ENCODE measurements at places on chromosomes 1 and 21.

DNA sequence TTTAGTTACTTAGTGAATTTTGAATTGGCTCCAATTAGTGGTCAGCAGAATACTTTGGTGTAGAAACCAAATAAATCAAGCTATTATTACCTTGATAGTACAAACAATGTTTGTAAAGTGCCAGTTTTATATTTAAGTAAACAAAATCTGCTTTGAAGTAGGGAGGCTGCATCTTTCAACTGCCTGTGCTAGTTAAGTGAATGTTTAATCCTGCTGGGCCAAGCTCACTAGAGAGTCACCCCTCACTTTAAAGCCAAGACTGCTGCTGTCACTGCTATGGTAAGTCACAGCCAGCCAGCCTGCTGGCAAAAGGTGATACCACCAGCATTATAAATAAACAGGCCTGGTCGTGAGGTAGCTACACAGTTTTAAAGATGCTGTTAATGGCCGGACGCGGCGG lies 10.3 kb upstream of the CFAP126 start:
- no peak for DNase-seq
- no peak overlapping the region for H3K27ac ChIP-seq
- no peaks in the 10 kb centered on the region for H3K4me1 ChIP-seq
- H3K27me3 ChIP-seq = no peaks in the 10 kb centered on the region
- H3K36me3 ChIP-seq = no peaks in the 10 kb centered on the region

DNA sequence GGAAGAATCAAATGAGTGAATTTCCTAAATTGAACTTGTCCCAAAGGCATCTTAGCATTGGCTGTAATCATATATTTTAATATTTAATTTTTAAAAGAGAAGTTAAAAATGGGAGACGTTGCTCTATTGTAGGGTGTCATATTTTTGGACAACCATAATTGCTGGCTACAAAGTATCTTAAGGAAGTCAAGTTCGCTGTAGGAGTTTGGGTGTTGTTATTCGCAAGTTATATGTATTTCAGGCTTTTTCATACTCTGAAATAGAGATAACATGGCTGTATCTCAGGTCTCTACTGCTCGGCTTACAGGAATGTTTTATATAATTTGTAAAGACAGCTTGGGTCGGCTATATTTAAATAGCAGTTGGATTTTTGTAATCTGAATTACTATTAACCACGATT lies 852 bp downstream of the TMEM50A start:
- DNase-seq = no peak
- peaks cover 4% of the 10 kb centered on the region for H3K4me1 ChIP-seq
- peak overlapping the region; percentile 86 for H3K4me3 ChIP-seq
- H3K27me3 ChIP-seq = no peaks in the 10 kb centered on the region

GRCh38 chr1:184889902-184890301 lies 84.4 kb downstream of the NIBAN1 start:
- no peak overlapping the region for H3K4me3 ChIP-seq
- H3K27me3 ChIP-seq = peaks cover 3% of the 10 kb centered on the region
- DNase-seq = no peak
- no peaks in the 10 kb centered on the region for H3K36me3 ChIP-seq
- peaks cover 14% of the 10 kb centered on the region for H3K4me1 ChIP-seq

DNA sequence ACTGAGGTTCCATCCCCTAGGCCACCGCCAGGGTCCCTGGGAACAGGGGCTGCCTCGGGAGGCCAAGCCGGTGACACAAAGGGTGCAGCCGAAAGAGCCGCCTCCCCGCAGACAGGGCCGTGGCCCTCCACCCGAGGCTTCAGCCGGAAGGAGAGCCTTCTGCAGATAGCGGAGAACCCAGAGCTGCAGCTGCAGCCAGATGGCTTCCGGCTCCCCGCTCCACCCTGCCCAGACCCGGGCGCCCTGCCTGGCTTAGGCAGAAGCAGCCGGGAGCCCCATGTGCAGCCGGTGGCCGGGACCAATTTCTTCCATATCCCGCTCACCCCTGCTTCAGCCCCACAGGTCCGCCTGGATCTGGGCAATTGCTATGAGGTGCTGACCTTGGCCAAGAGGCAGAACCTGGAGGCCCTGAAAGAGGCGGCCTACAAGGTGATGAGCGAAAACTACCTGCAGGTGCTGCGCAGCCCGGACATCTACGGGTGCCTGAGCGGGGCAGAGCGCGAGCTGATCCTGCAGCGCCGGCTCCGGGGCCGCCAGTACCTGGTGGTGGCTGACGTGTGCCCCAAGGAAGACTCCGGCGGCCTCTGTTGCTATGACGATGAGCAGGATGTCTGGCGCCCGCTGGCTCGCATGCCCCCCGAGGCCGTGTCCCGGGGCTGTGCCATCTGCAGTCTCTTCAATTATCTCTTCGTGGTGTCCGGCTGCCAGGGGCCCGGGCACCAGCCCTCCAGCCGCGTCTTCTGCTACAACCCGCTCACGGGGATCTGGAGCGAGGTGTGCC lies 1.4 kb downstream of the KLHDC7A start:
- H3K4me3 ChIP-seq = no peak overlapping the region
- H3K36me3 ChIP-seq = no peaks in the 10 kb centered on the region
- DNase-seq = no peak

DNA sequence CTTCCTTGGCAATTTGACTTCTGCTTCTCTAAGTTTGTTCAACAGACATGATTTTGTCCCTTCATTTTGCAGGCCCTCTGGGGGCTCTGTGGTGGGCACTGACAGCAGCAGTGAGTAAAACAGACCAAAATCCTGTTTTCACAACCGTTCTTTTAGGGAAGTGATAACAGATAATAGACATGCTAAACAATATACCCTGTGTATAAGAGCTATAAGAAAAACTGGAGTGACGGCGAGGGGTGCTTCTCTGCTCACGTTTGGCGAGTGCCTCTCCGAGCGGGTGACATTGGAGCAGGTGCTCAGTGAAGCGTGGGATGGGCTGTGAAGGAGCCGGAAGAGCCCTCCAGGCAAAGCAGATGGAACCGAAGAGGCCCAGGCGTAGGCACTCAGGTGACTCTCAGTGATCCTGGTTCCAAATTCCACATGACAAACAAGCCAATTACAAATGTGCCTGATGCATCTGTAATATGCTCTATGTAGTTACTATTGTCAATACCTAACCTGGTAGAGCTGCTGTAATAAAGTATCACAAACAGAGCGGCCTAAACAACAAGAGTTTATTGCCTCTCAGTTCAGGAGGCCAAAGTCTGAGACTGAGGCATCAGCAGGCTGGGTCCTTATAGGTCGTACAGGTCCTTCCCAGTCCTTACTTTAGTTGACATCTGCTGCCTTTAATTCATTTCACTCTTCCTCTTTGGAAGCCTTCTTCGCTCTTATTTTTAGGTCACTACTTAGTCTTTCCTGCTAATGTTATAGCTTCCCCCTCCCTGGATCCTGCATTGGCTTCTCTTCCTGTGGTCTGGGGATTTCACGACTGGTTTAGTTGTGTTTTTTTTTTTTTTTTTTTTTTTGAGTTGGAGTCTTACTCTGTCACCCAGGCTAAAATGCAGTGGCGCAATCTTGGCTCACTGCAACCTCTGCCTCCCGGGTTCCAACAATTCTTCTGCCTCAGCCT lies 20.1 kb downstream of the OR2B11 start:
- no peaks in the 10 kb centered on the region for H3K4me1 ChIP-seq
- H3K27me3 ChIP-seq = no peaks in the 10 kb centered on the region
- H3K36me3 ChIP-seq = no peaks in the 10 kb centered on the region

GRCh38 chr1:218811497-218811896 lies 362.2 kb upstream of the LYPLAL1 start:
- H3K36me3 ChIP-seq = no peaks in the 10 kb centered on the region
- H3K27ac ChIP-seq = no peak overlapping the region
- H3K4me3 ChIP-seq = no peak overlapping the region
- peak; percentile 54 for DNase-seq
- H3K27me3 ChIP-seq = no peaks in the 10 kb centered on the region
- peaks cover 42% of the 10 kb centered on the region for H3K4me1 ChIP-seq

DNA sequence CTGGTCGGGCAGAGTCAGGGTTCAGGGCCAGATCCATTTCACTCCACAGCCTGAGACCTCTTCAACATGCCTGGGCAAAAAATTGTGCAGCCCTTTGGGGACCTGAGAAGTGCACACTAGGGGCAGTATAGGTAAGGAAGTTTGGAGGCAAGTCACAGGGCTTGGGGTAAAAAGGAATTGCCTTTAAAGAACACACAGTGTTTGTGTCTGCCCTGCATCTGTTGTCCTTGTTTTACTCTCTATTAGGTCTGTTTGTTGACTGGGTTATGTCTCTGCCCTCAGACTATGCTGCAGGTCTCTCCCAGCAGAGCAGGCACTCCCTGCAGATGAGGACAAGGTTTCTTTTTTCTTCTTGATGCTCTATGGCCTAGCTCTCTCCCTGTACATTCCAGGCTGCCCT lies 22.0 kb downstream of the LDLRAD2 start:
- no peaks in the 10 kb centered on the region for H3K27me3 ChIP-seq
- H3K4me1 ChIP-seq = no peaks in the 10 kb centered on the region
- H3K36me3 ChIP-seq = peaks cover 51% of the 10 kb centered on the region
- no peak overlapping the region for H3K27ac ChIP-seq
- no peak overlapping the region for H3K4me3 ChIP-seq
- no peak for DNase-seq

DNA sequence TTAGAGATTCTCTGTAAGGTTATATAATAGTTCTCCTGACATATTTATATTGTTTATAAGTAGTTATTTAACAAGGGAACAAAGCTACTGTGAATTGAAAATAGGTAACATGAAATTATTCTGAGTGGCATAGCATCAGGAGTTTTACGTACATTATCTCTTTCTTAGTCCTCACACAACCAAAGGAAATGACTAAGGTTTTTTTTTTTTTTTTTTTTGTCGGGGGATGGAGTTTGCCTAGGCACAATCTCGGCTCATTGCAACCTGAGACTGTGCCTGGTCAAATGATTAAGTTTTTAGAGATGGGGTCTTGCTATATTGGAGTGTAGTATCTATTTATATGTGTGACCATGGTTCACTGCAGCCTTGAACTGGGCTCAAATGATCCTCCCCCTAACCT lies 24.9 kb downstream of the TMED5 start:
- DNase-seq = no peak
- no peak overlapping the region for H3K4me3 ChIP-seq
- H3K4me1 ChIP-seq = no peaks in the 10 kb centered on the region
- H3K36me3 ChIP-seq = peaks cover 23% of the 10 kb centered on the region
- no peaks in the 10 kb centered on the region for H3K27me3 ChIP-seq

DNA sequence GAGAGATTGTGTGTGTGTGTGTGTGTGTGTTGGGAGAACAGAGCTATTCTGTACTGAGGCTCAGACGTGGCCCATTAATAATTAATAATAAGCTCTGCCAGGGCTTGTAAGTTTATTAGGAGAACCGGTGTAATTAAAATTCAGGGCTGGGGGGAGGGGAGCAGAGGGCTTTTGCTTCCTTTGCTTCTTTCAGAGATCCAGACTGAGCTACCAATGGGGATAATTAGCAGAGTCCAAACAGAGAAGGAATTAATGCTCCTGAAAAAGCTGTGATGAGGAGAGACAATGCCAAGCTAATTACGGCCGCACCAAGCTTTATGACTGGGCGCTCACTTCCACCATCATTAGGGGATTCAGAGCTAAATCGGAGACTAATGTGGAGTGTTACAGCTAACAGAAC lies 4.5 kb downstream of the SYT6 start:
- H3K27me3 ChIP-seq = peaks cover 61% of the 10 kb centered on the region
- peaks cover 8% of the 10 kb centered on the region for H3K4me1 ChIP-seq
- DNase-seq = no peak
- H3K4me3 ChIP-seq = no peak overlapping the region

GRCh38 chr1:25120281-25120680 lies 112.0 kb downstream of the SYF2 start:
- no peak overlapping the region for H3K27ac ChIP-seq
- H3K27me3 ChIP-seq = no peaks in the 10 kb centered on the region
- no peaks in the 10 kb centered on the region for H3K36me3 ChIP-seq
- no peaks in the 10 kb centered on the region for H3K4me1 ChIP-seq
- no peak for DNase-seq
- H3K4me3 ChIP-seq = no peak overlapping the region

GRCh38 chr1:71053146-71053545 lies 5.5 kb upstream of the PTGER3 start:
- peaks cover 9% of the 10 kb centered on the region for H3K36me3 ChIP-seq
- no peak for DNase-seq
- H3K4me3 ChIP-seq = no peak overlapping the region

GRCh38 chr1:151705753-151706463 lies 10.7 kb downstream of the CELF3 start:
- H3K4me3 ChIP-seq = no peak overlapping the region
- H3K36me3 ChIP-seq = no peaks in the 10 kb centered on the region
- no peak overlapping the region for H3K27ac ChIP-seq
- no peak for DNase-seq
- no peaks in the 10 kb centered on the region for H3K27me3 ChIP-seq
- H3K4me1 ChIP-seq = no peaks in the 10 kb centered on the region

DNA sequence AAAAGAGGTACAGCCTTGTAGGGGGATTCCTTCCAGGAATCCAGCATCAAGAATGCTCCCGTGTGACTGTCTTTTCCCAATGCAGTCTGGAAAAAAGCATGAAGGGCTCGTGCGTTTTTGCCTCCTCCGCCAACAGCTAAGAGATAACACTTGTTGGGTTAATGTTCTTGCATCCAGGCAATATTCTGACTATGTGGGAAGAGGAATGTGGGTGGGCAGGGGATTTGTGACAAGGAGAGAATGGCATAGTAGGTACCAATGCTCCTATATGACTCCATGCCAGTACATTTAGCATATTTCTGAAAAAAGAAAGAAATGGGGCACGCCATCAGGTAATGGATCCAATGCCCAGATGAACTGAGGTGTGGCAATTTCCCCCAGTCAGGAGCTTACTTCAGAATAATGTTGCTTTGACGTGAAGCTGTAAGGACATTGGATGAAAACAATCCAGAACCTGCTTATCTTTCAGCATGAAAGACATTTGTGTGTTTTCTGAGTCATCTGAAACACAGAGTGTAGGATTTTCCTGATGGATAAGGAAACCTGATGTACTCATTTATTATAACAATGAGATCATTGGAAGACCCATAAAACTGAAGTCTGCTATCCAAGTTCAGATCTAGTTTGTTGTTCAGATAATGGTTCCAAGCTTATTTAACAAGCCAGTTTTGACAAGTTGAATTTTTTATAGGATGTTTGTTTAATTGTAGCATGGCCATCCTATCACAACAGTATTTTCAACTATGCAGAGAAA lies 105.5 kb downstream of the LYPLAL1 start:
- no peaks in the 10 kb centered on the region for H3K27me3 ChIP-seq
- H3K4me1 ChIP-seq = no peaks in the 10 kb centered on the region
- H3K27ac ChIP-seq = no peak overlapping the region
- H3K36me3 ChIP-seq = no peaks in the 10 kb centered on the region
- no peak for DNase-seq
